ENCODE measurements at places on chromosomes 7 and 10. TPM values are rescaled to one million over a fixed set of nuclear protein-coding genes. Genes with fewer than 3 reads are reported as not detected.

COL26A1 gene
- not detected for total RNA-seq

TAS2R5 gene
- not detected for total RNA-seq

DNA sequence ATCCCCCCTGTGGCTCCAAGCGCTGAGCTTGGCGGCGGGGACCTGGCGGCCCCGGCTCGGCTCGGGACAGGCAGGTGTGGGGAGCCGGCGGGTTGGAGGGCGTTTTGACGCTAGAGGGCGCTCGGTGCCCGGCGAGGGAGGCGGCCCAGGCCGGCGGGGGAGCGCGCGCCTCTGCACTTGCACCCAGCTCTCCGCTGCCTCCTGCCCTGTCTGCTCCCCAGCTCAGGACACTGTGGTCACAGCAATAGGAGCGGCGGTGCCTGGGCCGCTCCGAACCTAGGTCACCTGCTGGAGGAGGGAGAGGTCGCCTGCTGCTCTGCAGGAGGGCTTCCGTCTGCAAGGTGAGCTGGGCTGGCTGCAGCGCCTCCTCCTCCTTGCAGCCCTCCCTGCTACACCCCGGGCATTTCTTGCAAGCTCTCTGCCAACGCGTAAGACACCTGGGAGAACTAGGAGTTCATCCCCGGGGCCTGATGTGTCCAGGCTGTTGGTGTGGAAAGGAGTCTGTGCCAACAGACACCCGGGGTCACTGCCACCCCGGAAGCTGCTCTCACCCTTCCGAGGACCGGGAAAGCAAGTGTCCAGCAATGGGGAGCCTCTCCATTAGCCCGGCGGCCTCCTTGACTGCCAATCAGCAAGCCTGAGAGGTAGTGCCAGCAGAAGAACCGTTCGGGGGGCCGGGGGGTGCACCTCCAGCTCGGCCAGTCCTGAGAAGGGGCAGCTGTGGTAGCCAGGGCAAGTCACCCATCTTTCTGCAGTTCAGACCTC lies 620.4 kb downstream of the GALNT17 start:
- DNase-seq, result no peak

GRCh38 chr7:32479574-32480200 lies 10.5 kb downstream of the LSM5 start:
- no peak for DNase-seq

EPO gene
- not detected for total RNA-seq

- no peak for DNase-seq
These were observed 22.2 kb upstream of the PRPF18 start for GRCh38 chr10:13564576-13564975.

AKR1C4 gene
- not detected for total RNA-seq

DNA sequence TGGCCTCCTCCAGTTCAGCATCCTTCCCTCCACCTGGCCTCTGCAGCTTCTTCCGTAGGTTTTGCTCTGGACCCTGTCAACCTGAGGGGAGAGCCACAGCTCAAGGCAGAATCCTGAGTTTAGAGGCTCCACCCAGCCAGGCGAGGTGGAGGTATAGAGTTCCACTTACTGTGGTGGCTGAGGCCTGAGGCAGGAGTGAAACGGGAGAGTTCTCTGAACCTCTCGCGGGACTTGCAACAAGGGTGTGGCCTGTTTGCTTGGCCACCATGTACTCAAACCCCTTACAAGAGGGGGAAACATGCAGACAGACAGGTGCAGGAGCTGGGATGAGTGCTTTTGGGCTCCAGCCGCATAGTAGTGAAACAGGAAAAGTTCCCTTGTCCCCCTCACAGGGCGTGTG lies 154.0 kb upstream of the C7orf33 start:
- no peak for DNase-seq

MSMB gene
- not detected for total RNA-seq

- no peak for DNase-seq
These were observed 210.8 kb upstream of the TMEM196 start for GRCh38 chr7:19984231-19984632.

GRCh38 chr7:44287488-44288380 lies 37.7 kb downstream of the CAMK2B start:
- peak; percentile 4 for DNase-seq

GRCh38 chr10:74047871-74048270 lies 50.0 kb downstream of the VCL start:
- no peak for DNase-seq

All from ascending aorta (tissue), 2 donors.